ENCODE measurements at places on chromosomes 7 and 10.

- no peak for DNase-seq
Measured at GRCh38 chr7:5572439-5572838, 148.8 kb upstream of the TNRC18 start.

GRCh38 chr10:128324058-128324827, 198.0 kb upstream of the MKI67 start:
- DNase-seq, result no peak

- no peak for DNase-seq
Measured at GRCh38 chr7:34309584-34309983, 348.4 kb upstream of the NPSR1 start.

- DNase-seq, result no peak
Measured at GRCh38 chr10:29328983-29329382, 40.1 kb downstream of the LYZL1 start.

- DNase-seq, result no peak
Measured at GRCh38 chr10:91313-91712, 42.2 kb upstream of the TUBB8 start.

- no peak for DNase-seq
Measured at GRCh38 chr10:78366663-78367411, 333.2 kb downstream of the RPS24 start.

GRCh38 chr10:75525067-75525466, 93.6 kb downstream of the LRMDA start:
- DNase-seq, result no peak

DNA sequence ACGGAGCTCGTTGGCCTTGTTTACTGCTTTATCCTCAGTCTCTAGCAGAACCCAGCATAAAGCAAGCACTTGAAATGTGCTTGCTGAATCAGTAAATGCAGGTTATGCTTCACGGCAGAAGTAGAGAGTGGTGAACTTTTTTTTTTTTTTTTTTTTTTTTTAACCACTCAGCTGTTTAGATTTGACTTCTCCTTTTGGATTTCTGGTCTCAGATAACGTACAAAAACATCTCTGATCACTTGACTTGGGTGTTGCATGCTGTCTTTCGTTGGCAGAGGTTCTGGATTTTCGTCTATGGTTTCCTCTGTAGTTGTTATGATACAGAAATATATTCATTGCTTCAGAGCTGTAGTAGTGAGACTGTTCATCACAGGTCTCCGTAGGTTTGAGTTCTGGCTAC, 242.5 kb upstream of the HABP2 start:
- no peak for DNase-seq

DNA sequence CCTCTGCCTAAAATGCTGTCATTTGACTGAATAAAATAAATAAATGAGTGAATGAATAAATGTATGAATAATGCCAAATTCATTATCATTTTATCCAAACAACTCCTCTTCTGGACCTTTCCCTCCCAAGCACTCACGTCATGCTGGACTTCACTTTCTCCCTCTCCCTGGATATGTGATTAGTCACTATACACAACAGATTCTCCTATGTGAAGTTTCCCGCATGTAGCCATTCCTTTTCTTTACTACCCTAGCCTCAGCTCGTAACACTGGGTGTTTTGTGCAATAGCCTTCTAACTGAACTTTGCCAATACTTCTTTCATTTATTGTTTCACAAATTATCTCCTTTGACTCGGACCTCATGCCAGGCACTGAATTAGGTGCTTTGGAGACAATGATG, 87.6 kb upstream of the IL6 start:
- no peak for DNase-seq

- no peak for DNase-seq
Measured at GRCh38 chr7:73822319-73823173, 8.2 kb upstream of the CLDN4 start.

- DNase-seq, result no peak
Measured at GRCh38 chr7:47846138-47846836, 102.0 kb downstream of the PKD1L1 start.

GRCh38 chr10:75599875-75600648, 168.6 kb downstream of the LRMDA start:
- DNase-seq, result no peak

- DNase-seq, result no peak
Measured at GRCh38 chr10:4588824-4589223, 237.2 kb upstream of the AKR1E2 start.
